Stimulated activated CD4-positive, alpha-beta T cell treated with anti-CD3 and anti-CD28 coated beads, Interleukin-4, amount 100 ng/mL, for 48 hours (primary cell): ENCODE measurements at places on chromosomes 1 and 21.

DNA sequence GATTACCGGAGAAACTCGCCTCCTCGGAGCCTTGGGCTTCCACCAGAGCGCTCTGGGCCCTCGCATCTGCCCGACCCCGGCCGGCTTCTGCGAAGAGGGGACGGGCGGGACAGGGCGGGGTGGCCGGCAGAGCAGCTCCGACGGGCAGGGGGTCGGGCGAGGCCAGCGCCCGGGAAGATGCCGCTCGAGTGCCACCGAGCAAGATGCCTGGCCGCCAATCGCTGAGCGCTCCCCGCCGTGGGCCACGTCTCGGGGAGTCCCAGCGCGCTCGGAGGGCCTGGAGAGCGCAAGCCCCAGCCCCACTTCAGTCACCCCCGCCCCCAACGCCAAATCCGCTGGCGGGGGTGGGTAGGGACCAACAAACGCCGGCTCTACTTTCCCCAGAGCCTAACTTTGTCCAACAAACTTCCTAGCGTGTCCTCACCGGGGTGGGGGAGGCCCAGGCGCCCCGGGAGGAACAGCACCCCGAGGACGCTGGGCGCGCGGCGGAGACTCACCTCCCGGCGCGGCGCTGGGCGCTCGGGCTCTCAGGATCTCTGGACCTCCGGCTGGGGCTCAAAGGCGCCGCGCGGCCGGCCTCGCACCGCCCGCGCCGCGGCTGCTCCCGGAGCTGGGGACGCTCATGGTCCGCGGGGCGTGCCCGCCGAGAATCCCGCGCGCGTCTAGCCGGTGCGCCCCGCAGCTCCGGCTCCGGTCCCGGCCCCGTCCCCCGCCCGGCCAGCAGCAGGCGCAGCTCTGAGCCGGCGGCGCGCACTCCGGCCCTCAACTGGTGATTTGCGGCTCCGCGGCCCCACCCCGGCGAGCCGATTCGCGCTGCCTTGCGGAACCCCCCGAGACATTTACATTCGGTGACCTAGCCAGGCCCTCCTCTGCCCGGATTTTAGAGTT lies at the start of gene BCAR3:
BCAR3 (minus strand) TSS at position 737 of the 888 bp plus-strand sequence. CDS start 6,907 bp downstream, outside the sequence.
- DNase-seq, result no peak

- DNase-seq, result no peak
Observed at GRCh38 chr1:23593042-23593521, 33.8 kb upstream of the ID3 start.

DNA sequence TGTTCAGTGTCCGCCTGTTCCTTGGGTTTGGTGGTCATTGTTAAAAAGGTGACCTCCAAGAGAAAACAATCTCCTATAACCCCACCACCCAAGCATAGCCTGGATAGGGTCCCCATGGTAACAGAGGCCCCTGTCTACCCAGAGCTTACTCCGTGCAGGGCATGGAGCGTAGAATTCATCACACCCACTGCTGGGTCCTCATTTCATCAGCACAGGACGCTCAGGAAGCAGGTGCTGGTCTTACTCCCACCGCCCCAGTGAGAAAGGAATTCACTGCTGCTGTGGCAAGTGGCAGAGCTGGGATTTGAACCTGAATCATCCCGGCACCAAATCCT lies 37.0 kb downstream of the ARHGEF10L start:
- DNase-seq, result no peak

- no peak for DNase-seq
Observed at GRCh38 chr1:207156095-207156494, 52.1 kb downstream of the C4BPA start.

DNA sequence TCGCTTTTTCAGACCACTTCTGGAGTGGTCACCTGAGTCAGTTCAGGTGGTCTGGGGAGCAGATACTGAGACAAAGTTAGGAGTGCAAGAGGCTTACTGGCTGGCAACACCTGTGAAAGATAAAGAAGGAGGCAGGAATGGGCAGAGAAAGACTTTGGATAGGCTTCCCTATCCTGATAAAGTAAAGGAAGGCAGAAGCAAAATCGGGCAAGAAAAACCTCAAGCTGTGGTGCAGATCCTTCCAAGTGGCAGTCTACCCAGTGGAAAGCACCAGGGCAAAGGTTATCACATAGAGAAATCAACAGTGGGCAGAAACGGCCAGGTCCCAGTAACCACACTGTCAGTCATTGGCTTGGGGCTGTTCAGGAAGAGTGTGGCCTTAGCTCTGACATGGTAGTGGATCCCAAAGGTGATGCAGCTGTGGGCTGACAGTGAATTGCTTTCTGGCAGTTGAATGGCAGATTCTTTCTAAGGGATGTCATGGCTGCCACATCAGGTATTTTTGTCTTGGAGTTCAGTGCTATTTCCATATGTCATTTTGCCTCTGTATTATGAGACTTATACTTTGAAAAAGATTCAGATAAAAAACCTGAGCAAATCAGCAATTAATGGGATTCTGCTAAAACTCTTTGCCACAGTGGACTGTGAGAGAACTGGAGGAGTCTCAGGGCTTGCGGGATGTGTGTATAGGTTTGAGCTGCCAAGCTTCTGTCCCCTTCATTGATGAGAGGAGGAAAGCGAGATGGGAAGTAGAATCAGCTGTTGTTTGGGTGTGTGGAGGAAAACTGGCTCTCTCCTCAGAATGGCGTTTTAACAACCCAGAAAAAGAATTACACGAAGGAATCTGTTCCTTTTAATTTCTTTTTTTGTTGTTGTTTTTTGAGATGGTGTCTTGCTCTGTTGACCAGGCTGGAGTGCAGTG lies 8.1 kb upstream of the CGN start:
- DNase-seq, result no peak

DNA sequence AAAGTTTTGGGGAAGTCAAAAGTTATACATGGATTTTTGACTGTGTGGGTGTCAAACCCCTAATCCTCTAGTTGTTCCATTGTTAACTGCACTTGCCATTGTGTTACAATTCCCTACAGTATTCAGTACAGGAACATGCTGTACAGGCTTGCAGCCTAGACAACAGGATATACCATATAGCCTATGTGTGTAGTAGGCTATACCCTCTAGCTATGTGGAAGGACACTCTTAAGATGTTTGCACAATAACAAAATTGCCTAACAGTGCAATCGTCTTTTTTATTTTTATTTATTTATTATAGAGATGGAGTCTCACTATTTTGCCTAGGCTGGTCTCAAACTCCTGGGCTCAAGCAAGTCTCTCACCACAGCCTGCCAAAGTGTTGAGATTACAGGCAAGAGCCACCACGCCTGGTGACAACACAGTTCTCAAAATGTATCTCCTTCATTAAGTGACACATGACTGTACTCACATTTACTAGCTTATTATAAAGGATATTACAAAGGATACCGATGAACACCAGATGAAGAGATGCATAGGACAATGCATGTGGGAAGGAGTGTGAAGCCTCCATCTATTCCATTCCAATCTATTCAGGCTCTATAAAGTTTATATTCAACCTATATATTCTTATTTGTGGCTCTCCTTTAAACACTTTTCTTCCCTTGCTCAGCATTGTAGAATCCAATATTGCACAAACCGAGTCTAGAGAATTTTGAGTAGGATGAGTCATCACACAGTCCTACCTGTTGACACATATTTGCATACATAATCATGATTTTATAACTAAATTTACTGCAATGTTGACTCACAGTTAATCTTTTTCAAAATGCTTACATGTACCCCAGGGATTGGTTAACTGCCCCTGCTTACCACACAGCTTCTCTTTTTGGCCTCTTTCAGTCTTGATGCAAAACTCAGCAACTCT lies 28.4 kb upstream of the CEP350 start:
- no peak for DNase-seq

- no peak for DNase-seq
Observed at GRCh38 chr1:20037877-20038276, 32.1 kb upstream of the PLA2G5 start.

DNA sequence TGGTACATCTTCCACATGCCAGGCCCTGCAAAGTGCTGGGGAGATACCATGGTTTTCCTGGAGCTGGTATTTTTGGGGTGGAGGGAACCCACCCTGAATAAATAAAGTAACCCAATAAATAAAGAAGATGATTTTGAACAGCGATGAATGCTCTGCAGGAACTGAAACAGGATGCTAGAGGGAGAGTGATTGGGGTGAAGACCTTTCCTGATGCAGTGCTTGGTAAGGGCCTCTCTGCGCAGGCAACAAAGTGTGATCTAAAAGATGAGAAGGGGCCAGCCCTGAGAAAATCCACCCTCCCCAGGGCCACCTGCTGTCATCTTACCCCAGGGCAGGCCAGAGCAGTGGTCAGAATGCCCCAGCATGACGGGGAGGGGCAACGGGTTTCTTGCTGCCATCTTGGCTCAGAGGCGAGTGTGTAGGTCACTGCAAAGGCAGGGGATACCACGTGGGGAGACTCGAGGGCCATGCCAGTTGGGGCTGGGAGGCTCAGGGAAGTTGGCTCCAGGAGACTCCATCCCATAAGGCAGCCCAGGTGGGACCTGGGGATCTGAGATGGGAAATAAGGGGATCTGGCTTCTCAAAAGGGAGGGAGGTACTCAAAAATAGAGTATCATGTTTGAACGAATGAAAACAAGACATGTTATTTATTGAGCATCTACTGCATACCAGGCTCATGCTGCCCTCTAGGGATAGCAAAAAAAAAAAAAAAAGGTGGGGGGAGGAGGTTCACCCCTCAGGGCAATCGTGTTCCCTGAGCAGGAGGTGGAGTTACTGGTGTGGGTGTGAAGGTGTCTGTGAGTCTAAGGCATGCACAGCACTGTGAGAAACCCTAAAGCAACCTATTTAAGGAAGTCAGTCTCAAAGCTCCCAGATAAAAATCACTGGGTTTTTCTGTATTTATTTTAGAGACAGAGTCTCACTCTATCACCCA lies 2.8 kb downstream of the SRARP start:
- DNase-seq, result no peak

DNA sequence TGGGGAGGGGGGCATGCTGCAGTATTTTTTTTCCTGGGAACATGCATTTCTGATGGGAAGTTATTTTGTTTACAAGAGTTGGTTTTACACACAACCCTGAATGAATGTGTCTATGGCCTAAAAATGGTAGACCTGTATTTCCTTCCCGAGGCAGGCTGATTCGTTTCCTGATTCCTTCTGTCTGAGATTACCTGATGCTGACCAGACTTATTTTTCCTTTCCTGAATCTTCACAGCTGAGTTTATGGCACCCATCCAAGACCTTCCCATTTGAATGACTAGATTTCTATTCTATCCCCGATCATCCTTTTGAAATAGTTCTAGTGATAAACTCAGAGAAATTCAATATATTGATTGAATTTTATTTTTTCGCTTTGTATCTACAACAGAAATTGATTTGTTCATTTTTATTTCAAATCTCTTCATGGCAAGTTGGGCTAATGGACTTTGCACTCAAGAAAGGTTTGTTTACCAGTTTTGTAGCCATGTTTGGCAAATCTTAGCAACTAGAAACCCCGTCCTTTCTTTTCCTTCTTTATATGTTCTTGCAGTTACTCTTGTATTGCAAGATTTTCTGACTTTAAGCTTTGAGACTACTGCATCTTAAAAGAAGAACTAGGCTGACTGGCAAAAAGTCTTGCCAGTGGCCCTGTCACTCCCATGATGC lies 15.9 kb upstream of the PLEKHM2 start:
- DNase-seq, result no peak

DNA sequence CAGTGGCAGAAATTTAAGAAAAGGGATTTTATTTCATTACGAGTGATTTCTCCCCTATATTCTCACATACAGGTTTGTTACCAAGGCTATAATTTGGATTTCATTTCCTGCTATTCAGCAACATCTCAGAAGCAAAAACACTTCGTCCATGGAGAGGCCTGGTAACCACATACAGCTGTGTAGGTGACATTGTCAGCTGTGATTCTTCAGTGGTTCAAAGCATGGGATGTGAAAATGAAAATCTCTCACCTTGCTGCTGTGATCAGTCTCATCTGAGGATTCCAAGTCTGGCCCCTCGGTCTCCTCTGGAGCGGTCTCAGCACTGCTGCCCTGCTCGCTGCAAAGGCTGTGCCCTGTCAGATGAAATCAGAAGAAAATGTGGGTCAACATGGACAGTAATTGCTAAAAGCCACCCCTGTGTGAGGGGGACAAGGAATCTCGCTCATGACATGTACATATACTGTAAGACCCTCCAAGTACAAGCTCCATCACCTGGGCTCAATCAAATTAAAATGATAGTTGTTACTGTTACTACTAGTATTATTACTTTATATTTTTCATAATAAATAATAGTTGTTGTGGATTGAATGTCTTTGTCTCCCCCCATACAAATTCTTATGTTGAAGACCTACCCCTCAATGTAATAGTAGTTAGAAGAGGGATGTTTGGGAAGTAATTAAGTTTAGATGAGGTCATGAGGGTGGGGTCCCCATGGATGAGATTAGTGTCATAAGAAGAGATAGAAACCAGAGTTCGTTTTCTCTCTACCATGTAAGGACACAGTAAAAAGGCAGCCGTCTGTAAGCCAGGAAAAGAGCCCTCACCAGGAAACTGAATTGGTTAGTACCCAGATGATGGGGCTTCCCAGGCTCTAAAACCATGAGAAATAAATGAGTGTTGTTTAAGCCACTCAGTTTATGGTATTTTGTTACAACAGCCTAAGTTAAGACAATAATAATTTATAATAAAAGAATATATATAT lies 126.7 kb upstream of the KRTAP19-8 start:
- DNase-seq, result no peak

- no peak for DNase-seq
Observed at GRCh38 chr1:231523816-231524215, 4.7 kb upstream of the TSNAX start.

- no peak for DNase-seq
Observed at GRCh38 chr1:235885655-235886262, 19.1 kb upstream of the LYST start.

- DNase-seq, result no peak
Observed at GRCh38 chr1:61424382-61424781, 300.6 kb downstream of the TM2D1 start.

- no peak for DNase-seq
Observed at GRCh38 chr1:53375440-53375839, 47.6 kb upstream of the LRP8 start.

- DNase-seq, result no peak
Observed at GRCh38 chr1:53696990-53697389, 42.0 kb downstream of the GLIS1 start.
